ENCODE measurements at places on chromosomes 12 and 14.

DNA sequence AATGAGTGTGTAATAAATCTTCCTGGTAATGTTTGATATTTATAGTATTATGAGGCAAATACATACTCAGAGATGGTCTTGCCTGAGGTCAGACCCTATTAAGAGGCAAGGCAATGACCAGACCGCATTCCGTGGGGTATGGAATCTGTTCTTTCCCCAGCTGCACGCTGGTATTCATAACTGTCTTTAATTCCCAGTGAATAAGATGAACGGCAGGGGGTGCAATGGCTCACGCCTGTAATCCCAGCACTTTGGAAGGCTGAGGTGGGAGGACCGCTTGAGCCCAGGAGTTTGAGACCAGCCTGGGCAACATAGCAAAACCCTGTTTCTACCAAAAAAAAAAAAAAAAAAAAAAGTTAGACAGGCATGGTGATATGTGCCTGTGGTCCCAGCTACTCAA is 44.6 kb downstream of the ERO1A start:
- no peak for DNase-seq

DNA sequence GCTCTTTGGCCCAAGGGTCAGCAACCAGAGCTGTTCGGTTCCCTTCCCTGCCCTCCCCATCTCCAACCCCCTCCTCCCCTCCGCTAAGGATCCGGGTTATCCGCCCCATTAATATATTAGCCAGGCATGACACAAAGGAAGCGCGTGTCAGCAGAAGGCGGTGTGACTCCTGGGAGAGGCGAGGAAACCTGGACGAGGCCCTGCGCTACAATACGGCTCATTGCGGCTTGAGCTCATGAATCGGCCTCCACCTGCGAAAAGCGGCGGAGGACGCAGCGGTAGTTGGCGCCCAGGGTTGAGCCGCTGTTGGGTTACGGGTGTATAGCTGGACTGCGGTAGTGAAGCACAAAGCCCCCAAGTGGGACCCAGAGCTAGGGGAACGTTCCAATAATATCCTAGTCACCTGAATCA is 9.9 kb downstream of the FOXA1 start:
- DNase-seq, result peak; percentile 6

DNA sequence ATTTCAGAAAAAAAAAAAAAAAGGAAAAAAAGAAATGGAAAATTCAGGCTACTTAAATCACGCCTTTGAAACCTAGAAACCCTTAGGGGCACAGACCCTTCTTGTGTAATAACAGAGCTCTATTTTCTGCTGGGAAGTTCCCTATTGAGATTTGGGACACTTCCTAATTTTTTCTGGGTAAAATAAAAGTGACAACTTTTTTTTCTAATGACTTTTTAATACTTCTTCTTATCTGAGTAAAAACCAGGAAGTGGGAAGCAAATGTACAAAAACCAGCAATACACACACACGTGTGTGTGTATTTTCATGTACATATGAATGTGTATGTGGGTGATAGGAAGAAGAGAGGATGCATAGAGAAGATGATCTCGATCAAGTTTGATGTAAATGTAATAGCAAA is 35.8 kb downstream of the ETV6 start:
- DNase-seq, result no peak

GRCh38 chr14:48382961-48383360 is 707.6 kb upstream of the MDGA2 start:
- DNase-seq, result no peak

Measured in NCI-H2081 (cell line).